DMS79 (cell line): ENCODE measurements at places on chromosomes 11 and 22.

DNA sequence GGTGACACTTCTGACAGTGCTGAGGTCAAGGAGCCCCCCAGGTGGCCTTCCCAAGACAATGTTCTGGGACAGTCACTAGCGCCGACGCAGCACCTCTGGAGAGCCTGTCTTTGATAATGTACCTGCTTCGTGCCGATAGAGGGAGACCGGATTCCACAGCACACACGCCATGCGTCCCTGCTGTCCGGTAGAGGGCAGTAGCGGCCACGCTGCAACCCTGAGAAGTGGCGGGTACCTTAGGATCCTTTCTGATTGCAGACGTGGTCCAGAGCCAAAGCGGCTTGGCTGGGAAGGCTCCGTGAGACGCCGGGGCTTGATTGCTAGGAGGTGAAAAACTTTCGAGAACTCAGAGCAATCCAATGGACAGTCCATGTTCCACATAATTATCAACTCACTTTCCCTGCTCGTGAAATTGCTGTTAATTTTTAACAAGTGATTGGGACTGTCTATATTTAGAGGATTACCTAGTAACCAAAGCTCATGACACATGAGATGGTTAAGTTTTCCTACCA, 11.4 kb upstream of the BARX2 start:
- DNase-seq, result peak; percentile 85

DNA sequence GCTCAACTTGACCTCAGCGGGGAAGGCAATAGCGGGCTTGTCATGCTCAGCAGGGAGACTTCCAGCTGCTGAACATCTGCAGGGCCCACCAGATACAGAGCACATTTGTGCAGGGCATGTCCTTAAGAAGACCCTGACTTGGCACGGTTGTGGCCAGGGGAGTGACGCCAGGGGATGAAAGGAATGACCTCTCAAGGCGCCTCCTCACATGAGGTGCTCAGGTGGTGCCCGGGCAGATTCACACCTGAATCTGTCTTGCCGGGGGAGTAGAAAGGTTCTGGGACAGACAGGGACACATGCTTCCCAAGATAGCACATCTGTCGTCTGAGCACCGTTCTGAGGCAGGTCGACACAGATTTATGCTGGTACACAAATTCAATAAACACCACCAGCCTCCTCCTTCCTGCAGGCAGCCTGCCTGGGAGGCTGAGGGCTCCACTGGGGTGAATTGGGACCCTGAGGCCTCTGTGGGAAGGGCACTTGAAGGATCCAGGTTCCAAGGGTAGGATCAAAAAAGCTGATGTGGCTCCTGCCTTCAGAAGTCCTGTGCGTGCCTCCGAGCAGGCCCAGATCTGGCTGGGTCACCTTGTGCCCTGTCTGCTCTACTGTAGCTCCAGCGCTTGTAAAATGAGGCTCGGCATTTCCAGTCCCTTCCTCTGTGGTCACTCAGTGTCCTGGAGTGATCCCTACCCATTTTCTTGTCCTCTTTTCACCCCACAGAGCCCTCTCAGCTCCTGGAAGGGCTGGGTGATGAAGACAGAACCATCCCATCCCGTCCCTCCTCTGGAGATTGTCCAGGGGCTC, 49.6 kb upstream of the NECTIN1 start:
- no peak for DNase-seq

- no peak for DNase-seq
Measured at GRCh38 chr11:101738452-101738851, 154.6 kb upstream of the TRPC6 start.

DNA sequence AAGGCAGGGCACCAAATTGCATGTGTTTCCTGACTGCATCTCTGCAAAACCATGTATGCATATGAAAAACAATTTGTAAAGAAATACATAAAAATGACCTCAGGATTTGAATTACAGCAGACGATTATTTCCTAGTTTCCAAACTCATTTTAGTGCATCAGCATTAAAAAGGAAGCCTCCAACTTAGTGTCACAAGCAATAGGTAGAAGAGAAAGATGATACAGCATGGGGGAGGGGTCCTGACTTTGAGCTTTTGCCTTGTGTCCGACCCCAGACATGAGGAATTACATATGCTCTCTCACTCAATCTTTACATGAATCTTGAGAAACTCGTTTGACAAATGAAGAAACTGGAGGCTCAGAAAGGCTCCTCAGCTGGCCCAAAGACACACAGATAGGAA, 294.6 kb upstream of the NARS2 start:
- DNase-seq, result no peak

- peak; percentile 79 for DNase-seq
Measured at GRCh38 chr22:40728731-40729189, 49.5 kb downstream of the MCHR1 start.

DNA sequence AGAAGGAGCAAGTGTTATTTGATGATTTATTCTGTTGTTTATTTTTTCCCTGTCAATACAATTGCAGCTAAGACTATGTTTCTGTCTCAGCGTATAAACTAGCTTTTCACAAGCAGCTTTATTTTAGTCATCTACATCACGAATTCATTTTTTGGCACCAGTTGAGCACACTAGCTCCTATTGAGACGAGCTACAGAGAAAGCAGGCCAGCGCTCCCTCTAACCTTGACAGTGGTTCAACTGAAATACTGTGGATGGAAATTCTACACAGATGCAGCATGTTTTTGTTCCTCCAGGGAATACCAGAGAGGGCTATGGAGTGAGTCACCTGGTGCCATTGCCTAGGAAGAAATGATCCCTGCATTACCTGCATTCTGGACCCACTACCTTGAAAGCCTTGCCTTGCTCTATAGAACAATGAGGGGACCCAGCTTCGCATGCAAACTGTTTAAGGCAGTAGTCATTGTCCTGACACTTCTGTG, 108.2 kb upstream of the ARHGAP42 start:
- no peak for DNase-seq

GRCh38 chr11:126440276-126440675, 84.8 kb downstream of the ST3GAL4 start:
- DNase-seq, result peak; percentile 90
